Tracheal epithelial cell (primary cell): ENCODE measurements at places on chromosomes 13 and 19. TPM values are rescaled to one million over a fixed set of nuclear protein-coding genes. Genes with fewer than 3 reads are reported as not detected.

STK11 gene
- total RNA-seq: 131 and 132 TPM in 2 replicates

ZNF549 gene
- 4.6 and 6.8 TPM in 2 replicates for total RNA-seq

FLT1 gene
- total RNA-seq: under 0.01 TPM in 1 of 2 replicates, not detected in the other

ZNF225 gene
- 1.9 and 4.0 TPM in 2 replicates for total RNA-seq

CSNK1A1L gene
- not detected in 2 replicates for total RNA-seq
